ENCODE measurements at places on chromosomes 1 and 21.

DNA sequence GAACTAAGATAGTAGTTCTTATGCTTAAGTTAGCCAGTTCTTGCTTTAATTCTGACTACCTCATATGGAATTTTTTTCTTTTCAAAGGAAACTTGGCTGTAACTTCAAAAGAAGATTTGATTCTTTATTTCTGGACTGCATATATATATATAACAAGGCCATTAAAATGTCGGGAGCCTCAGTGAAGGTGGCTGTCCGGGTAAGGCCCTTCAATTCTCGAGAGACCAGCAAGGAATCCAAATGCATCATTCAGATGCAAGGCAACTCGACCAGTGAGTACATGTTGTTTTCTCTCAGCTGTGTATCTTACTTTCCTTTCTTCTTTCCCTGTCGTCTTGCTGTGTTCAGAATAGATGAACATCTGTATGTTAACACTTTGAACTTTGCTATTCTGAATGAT, 21.8 kb downstream of the KIF1B start:
- DNase-seq, result no peak

- DNase-seq, result no peak
These were observed 304.0 kb downstream of the RRAGC start for GRCh38 chr1:38555594-38555993.

- no peak for DNase-seq
These were observed 162.8 kb downstream of the PRDM16 start for GRCh38 chr1:3231826-3232225.

GRCh38 chr21:42025376-42026081, 15.4 kb upstream of the ZBTB21 start:
- no peak for DNase-seq

DNA sequence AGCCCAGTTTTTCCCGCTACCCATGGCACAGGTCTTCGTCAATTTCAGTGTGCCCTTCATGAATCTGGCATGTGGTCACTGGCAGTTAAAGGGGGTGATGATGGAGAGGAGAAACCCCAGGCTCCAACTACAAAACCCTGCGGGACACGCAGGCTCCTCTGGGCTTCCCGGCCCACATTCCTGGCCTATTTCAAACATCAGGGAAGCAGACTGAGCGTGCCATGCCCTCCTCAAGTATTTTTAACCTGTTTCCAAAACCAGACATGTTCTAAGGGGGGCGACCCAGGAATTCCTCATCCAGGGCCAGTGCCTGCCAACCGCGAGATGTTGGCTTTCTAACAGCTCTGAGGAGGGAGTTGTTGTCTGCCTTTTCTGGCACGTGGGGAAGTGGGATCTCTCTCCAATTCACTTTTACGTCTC, 85.1 kb downstream of the CAPZB start:
- DNase-seq, result no peak

DNA sequence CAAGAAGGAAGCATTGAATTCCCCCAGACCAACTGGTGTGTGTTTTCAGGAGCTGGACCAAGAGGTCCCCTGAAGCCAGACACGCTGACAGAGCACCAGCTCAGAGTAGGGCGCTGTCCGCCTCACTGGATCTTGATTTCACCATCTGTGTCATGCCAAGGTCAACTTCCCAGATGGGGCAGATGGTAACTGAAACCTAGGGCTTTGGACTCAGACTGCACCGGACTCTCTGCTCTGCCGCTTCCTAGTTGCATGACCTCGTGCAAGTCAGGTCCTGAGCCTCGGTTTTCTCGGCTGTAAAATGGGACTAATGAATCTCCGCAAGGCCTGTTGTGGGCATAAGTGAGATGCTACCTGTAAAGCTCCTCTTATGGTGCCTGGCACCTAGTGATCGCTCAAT, 17.9 kb upstream of the CASZ1 start:
- no peak for DNase-seq
